ENCODE measurements at places on chromosomes 4 and X. TPM values are rescaled to one million over a fixed set of nuclear protein-coding genes. Genes with fewer than 3 reads are reported as not detected.

The CLCN4 gene
- total RNA-seq: 0.66 TPM

The TGIF2LX gene
- not detected for total RNA-seq

DNA sequence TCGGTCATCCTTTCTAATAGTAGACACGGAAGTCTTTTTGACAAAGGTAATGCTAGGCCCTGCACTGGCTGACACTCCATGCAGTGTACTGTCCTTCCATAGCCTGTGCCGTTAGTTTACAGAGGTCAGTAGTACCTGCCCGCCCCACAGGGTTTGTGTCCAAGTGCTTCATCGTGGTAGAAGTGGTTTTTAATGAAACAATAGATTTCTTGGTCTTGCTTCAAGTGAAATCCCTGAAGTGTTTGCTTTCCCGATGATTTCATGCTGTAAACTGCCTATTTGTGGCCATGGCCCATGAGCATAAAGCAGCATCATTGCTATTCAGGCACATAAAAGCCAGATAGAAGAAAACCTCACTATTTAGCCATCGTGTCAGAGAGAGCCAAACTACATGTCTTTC is 139.3 kb downstream of the GPR143 start:
- H3K27me3 ChIP-seq: no peaks in the 10 kb centered on the region
- peaks cover 11% of the 10 kb centered on the region for H3K4me1 ChIP-seq
- H3K27ac ChIP-seq: no peak overlapping the region
- no peak overlapping the region for H3K4me3 ChIP-seq
- no peaks in the 10 kb centered on the region for H3K36me3 ChIP-seq

DNA sequence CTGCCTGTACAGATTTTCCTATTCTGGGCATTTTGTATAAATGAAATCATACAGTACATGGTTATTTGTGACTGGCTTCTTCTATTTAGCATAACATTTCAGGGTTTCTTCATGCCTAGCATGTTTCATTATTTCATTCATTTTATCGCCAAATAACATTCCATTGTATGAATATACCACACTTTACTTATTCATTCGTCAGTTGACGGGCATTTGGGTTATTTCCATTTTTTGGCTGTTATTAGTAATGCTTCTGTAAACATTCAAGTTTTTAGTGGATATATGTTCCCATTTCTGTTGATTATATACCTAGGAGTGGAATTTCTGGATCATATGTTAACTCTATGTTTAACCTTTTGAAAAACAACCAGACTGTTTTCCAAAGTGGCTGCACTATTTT is 47.5 kb downstream of the INTS12 start:
- H3K36me3 ChIP-seq: no peaks in the 10 kb centered on the region
- no peaks in the 10 kb centered on the region for H3K27me3 ChIP-seq
- no peak overlapping the region for H3K27ac ChIP-seq
- H3K4me3 ChIP-seq: no peak overlapping the region

- no peaks in the 10 kb centered on the region for H3K27me3 ChIP-seq
- H3K4me3 ChIP-seq: no peak overlapping the region
- H3K36me3 ChIP-seq: no peaks in the 10 kb centered on the region
- H3K27ac ChIP-seq: no peak overlapping the region
Observed at GRCh38 chrX:47936224-47936939, 67.4 kb downstream of the ZNF182 start.

GRCh38 chrX:104183685-104184084 is 17.4 kb downstream of the FAM199X start:
- H3K36me3 ChIP-seq: no peaks in the 10 kb centered on the region
- no peaks in the 10 kb centered on the region for H3K4me1 ChIP-seq
- no peak overlapping the region for H3K4me3 ChIP-seq
- no peak for DNase-seq
- no peaks in the 10 kb centered on the region for H3K27me3 ChIP-seq

GRCh38 chr4:15953625-15954024 is 9.3 kb downstream of the FGFBP2 start:
- no peaks in the 10 kb centered on the region for H3K4me1 ChIP-seq
- no peak overlapping the region for H3K4me3 ChIP-seq
- H3K27me3 ChIP-seq: no peaks in the 10 kb centered on the region
- no peak for DNase-seq
- no peaks in the 10 kb centered on the region for H3K36me3 ChIP-seq

DNA sequence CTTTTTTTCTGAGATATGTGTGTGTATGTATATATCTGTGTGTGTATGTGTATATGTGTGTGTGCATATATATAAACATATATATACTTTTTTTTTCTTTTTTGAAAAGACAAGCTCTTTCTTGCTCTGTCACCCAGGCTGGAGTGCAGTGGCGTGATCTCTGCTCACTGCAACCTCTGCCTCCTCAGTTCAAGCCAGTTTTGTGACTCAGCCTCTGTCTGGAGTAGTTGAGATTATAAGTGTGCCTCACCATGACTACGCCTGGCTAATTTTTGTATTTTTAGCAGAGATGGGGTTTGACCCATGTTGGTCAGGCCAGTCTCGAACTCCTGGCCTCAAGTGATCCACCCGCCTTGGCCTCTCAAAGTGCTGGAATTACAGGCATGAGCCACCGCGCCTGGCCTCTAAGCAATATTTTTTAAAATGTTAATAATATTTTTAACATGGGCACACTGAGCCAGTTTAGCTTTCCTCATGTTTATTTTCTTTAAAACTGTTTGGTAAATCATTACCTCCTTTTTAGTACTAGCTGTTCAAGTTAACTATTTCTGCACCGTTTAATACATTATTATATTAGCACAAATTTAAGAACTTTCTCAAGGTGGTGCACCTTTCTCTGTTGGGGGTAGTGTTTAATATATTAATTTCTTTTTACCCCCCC is 33.3 kb downstream of the BBS12 start:
- no peaks in the 10 kb centered on the region for H3K27me3 ChIP-seq
- no peak overlapping the region for H3K4me3 ChIP-seq
- H3K36me3 ChIP-seq: no peaks in the 10 kb centered on the region
- no peaks in the 10 kb centered on the region for H3K4me1 ChIP-seq
- no peak for DNase-seq

Data from sigmoid colon (tissue), 7 donors.